Dorsolateral prefrontal cortex (tissue), 122 donors: ENCODE measurements at places on chromosomes 13 and 19.

- DNase-seq: no peak
Observed at GRCh38 chr19:10690341-10690781, 10.9 kb upstream of the QTRT1 start.

GRCh38 chr19:33681081-33681680 lies 59.4 kb downstream of the CHST8 start:
- peak; percentile 17 for DNase-seq

DNA sequence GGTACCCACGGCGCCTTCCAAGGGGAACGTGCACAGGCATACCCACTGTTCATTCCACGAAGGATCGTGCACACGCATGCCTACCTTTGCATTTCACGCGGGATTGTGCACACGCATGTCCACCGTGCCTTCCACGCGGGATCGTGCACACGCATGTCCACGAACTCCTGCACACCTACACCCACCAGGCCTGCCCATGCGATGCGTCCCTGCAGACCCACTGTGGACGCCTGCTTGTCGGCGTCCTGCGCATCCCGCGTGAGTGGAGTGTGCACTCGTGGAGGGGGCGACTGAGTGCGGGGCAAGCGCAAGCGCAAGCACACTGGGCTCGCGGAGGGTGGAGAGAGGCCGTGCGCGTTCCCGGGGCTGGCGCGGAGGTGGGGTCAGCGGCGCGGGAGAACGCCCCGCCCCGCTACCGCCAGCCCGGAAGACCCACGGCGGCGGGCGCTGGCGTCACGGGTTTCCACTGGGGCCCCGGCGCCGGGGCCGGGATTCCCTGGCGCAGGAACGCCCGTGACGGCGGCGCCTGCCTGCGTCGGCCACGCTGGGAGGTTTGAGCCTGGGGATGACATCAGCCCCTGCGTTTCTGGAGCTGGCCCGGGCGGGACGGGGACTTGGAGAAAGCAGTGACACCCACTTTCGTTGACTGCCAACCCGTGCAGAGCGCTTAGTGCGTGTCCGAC lies 18.7 kb downstream of the GADD45B start:
- peak; percentile 42 for DNase-seq

GRCh38 chr13:91142572-91142971 lies 204.9 kb upstream of the MIR17HG start:
- DNase-seq: no peak

- no peak for DNase-seq
Observed at GRCh38 chr13:92549276-92549675, 677.3 kb upstream of the GPC6 start.

- no peak for DNase-seq
Observed at GRCh38 chr13:74747186-74747955, 613.2 kb upstream of the KLF12 start.
